ENCODE measurements at places on chromosomes 3 and 15.

GRCh38 chr3:8472549-8472948, 29.1 kb upstream of the LMCD1 start:
- no peak for DNase-seq

DNA sequence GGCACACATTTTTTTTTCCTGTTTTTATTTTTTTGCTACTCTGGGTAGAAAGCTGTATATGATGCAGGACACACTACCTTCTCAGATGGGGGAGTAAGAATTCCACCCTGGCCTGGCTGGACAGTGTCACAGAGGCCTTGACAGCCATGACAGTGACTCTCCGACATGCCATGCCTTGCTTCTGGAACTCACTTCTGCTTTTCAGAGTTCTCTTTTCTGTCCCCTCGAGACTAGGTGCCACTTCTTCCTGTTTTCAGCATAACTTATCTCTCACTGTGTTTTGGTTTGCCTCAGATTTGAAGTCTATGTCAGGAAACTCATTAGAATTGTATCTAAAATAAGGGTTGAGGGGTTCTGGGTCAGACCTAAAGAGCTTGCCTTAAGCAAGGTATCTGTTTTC, 69.1 kb upstream of the SEC13 start:
- peak; percentile 80 for DNase-seq

- no peak for DNase-seq
These were observed 16.9 kb upstream of the FAM81A start for GRCh38 chr15:59420986-59421618.

DNA sequence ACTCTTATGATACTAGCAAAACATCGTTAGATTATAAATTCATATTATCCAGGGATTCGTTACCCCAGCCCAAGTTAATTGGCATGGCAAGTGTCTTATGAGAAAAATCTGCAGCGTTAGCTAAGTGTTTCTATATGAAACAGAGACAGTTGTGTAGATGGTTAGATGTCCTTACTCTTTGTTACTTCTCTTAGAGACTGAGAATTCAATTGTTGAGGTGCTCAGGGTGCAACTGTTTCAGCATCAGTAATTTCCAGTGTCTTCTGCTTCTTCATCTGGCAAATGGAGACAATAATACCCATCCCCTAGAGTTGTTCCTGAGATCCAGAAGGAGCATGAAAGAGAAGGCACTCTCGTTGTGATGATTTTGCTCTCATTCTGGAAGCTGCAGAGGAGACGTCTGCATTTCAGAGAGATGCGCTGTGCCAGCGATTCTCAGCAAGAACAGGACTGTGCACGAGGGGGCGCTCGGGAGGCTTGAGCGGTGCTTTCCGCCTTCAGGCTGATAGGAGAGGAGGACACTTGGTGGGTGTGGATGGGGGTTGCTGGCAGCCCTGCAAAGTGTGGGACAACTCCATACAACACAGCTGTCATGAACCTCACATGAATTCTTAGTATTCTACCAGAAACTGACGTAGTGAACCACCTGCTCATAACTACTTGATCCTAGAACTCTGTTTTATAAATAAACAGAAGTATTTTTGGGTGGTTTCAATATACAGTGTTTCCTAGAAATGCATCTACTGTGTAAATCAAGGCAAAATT, 39.7 kb upstream of the SPSB4 start:
- DNase-seq = peak; percentile 70

DNA sequence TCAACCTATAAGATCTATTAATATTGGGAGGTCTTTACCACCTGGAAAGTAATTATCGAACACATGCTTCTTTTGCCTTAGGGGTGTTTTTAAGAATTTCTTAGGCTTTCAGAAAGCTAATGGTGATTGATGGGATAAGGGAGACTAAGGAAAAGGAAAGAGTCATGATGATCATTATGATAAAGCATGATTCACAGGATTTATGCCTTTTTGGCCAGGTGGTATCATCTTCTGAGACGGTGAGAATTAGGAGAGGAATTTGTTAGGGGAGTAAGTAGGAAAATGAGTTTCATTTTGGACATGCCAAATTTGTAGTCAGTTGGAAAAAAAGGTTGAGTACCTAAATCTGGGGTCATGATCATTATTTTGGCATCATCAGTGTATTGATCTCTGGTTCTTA, 8.9 kb downstream of the ARMC8 start:
- no peak for DNase-seq

- no peak for DNase-seq
These were observed 66.3 kb downstream of the SSUH2 start for GRCh38 chr3:8578282-8578681.

DNA sequence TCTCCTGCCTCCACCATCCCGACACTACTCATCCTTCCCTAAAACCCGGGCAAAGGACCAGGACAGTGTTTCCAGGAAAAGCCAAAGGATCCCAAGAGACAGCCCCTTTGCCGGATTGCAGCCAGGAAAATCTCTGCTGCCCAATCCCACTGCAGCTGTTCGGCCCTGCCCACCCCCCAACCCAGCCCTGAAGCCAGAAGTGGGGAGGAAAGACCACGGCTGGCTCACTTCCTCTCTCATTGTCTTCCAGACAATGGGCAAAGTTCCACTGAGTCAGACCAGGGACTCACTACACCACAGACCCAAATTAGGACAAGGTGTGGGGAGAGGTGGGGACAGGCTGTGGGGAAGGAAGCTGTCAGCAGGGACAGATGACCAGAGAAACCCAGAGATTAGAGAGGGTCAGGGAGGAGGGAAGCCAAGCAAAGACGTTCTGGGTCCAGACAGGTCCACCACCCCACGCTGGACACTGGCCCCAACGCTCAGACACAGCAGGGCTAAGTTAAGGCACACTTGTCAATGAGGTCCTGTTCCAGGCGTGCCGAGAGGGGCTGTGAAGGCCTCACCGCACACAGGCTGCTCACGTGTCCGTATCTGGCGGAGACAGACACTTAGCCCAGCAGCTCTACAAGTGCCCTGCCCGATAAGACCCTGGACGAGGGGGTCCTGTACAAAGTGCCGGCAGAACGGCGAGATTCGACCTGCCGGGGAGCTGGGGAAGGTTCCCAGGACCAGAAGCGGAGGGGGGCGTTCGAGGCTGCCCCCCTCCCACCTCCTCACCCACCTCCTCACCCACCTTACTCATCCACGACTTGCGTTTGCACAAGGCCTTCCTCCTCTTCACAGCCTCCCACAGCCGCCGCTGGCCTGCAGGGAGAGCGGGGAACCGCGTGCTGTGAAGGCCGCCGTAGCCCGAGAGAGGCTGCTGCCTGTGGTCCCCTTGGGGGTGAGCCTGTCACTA, 21.9 kb downstream of the TNK2 start:
- DNase-seq = no peak

DNA sequence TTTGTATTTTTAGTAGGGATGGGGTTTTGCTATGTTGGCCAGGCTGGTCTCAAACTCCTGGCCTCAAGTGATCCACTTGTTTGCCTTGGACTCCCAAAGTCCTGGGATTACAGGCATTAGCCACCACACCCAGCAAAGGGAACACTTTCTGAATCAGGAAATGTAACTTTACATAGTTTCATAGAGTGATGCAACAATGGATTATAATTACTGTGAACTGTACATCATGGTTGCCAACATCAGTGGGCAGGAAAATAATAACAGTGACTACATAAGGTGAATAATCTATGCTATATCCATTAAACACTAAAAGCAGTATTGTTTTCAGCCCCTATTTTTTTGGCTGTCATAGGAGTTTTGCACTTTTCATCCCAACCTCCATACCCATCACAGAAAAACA, 5.0 kb upstream of the KPNA1 start:
- DNase-seq = no peak

DNA sequence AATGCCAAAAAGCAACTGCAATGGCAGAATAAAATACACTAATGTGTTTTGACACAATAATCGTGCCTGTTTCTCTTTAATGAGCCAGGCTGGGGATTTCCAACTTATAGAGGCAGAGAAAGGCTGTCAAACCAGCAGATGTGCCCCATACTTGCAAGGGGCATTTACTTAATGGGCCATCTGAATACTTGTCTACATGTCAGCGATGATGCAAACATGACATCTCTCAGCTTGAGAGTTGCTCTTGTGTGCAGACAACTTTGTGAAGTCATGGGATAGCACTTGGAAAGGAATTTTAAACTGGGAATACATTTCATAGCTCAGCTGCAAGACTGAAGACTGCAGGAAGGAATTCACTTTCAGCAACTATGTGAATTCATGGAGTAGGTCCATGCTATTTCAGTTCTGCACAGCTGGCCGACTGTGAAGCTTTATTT, 127.4 kb upstream of the ADAMTS9 start:
- DNase-seq = no peak

DNA sequence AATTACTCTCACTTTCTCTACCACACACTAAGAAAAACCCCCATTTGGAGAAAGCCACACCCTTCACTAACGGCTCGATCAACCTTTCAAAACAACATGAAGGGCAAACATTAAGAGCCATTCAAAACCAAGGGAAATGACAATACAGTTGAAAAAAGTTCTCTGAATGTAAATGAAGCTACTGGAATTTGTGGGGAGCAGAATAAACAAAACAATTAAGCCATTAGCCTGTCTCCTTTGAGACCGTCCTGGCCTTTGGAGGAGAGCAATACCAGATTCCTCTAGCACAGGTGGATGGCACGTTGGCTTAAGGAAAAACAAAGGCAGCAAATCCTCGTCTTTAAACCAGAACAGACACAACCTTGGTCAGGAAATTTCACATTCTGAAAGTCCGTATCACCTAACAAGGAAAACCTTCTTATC, 18.7 kb downstream of the MYO1E start:
- DNase-seq = no peak
